A375 (cell line): ENCODE measurements at places on chromosomes 12 and 14. TPM values are rescaled to one million over a fixed set of nuclear protein-coding genes. Genes with fewer than 3 reads are reported as not detected.

The SLC5A8 gene
- not detected in 2 replicates for total RNA-seq

The TBC1D30 gene
- total RNA-seq, result 5.3 and 6.0 TPM in 2 replicates

The CLEC7A gene
- not detected in 2 replicates for total RNA-seq

The IAPP gene
- not detected in 2 replicates for total RNA-seq

The STAT6 gene
- 39.1 and 41.4 TPM in 2 replicates for total RNA-seq

The CACNA1C gene
- total RNA-seq, result 0.08 and 0.50 TPM in 2 replicates

The PTPRB gene
- total RNA-seq, result 0.98 and 1.7 TPM in 2 replicates

The DACT1 gene
- total RNA-seq, result 1.5 and 2.8 TPM in 2 replicates

The OR4M1 gene
- not detected in 2 replicates for total RNA-seq

The FOXN4 gene
- total RNA-seq, result not detected in 2 replicates

The PAH gene
- not detected in 2 replicates for total RNA-seq

The LTBP2 gene
- total RNA-seq, result 3.4 and 5.8 TPM in 2 replicates

The TCL1B gene
- not detected in 2 replicates for total RNA-seq

The RTL1 gene
- 0.04 and 0.05 TPM in 2 replicates for total RNA-seq

The CARMIL3 gene
- total RNA-seq, result 0.34 and 0.41 TPM in 2 replicates

The CELA1 gene
- total RNA-seq, result 0.27 TPM in 1 of 2 replicates, not detected in the other

The EFS gene
- total RNA-seq, result not detected in 2 replicates

The VWF gene
- total RNA-seq, result 0.11 and 0.15 TPM in 2 replicates

The CMA1 gene
- total RNA-seq, result not detected in 2 replicates

The GPX2 gene
- total RNA-seq, result not detected in 2 replicates

The MYF6 gene
- total RNA-seq, result not detected in 2 replicates

The IRAK3 gene
- not detected in 2 replicates for total RNA-seq

The CCND2 gene
- total RNA-seq, result 0.15 and 0.24 TPM in 2 replicates

The GLIPR1L1 gene
- not detected in 2 replicates for total RNA-seq

The LRRC10 gene
- not detected in 2 replicates for total RNA-seq

The KCNA1 gene
- not detected in 2 replicates for total RNA-seq

The HRK gene
- total RNA-seq, result 0.41 and 0.66 TPM in 2 replicates

The ENDOU gene
- 0.13 TPM in 1 of 2 replicates, not detected in the other for total RNA-seq

The TSPAN8 gene
- total RNA-seq, result not detected in 2 replicates

The B3GNT4 gene
- 0.08 and 0.37 TPM in 2 replicates for total RNA-seq

The CMAS gene
- 36.6 and 49.5 TPM in 2 replicates for total RNA-seq

The LBHD2 gene
- total RNA-seq, result not detected in 2 replicates

The CLEC6A gene
- not detected in 2 replicates for total RNA-seq

The TMEM132D gene
- 0.05 TPM in 1 of 2 replicates, not detected in the other for total RNA-seq
